ENCODE measurements at places on chromosomes 11 and 22. TPM values are rescaled to one million over a fixed set of nuclear protein-coding genes. Genes with fewer than 3 reads are reported as not detected.

ZNF214 gene
- total RNA-seq, result not detected

BLID gene
- not detected for total RNA-seq

NCR3LG1 gene
- 1.1 TPM for total RNA-seq

CHID1 gene
- total RNA-seq, result 53.4 TPM

OR8D4 gene
- total RNA-seq, result not detected

All from T-helper 1 cell treated with Interleukin-12 subunit alpha and Interleukin-12 subunit beta and Interleukin-4 antibody, amounts not matched to agents 30 ng/mL and 1 ng/mL, for 36 hours (primary cell).